ENCODE measurements at places on chromosomes 5 and 9.

DNA sequence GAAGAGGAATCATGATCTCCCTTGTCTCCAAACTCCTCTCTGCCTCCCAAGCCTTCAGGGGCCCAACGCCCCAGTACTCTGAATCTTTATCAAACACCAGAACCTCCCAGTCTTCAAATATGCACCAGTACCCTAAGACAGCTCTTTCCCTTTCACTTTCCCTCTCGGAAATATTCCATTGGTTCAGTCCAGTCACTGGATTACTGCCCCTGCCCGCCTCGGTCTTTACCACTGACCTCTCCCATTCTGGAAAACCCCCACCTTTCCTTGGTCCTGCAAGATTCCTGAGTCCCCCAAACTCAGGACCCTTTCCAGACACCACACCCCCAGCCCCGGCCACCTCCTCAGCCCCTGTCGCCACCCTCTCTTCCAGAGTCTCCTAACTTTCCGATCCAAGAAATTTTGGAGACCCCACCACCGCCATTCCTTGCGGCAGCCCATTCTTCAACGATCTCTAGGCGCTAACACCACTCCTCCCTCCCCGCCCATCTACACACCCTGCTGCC lies 674 bp downstream of the C5orf15 start:
- peak; percentile 70 for DNase-seq

- no peak for DNase-seq
Measured at GRCh38 chr5:115875447-115875846, 33.7 kb downstream of the AP3S1 start.

- no peak for DNase-seq
Measured at GRCh38 chr9:133803028-133803585, 65.0 kb upstream of the SARDH start.

DNA sequence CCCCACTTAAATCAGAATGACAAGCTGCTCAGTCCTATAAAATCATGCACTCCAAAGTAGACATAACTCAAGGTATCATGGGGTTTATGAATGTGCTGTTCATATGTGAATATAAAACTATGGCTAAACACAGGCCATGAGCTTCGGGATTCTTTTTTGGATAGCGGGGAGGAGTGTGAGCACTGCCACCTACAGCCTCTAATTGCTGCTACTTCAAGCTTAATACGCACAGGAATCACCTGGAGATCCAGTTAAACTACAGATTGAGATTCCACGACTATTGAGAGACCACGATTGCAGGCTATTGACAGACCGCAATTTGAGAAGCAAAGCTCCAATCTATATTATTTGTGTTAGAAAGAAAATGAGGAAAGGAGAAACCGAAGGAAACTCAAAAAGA lies 231.6 kb downstream of the MCTP1 start:
- no peak for DNase-seq

GRCh38 chr5:24496268-24496667 lies 148.5 kb downstream of the CDH10 start:
- DNase-seq = no peak

DNA sequence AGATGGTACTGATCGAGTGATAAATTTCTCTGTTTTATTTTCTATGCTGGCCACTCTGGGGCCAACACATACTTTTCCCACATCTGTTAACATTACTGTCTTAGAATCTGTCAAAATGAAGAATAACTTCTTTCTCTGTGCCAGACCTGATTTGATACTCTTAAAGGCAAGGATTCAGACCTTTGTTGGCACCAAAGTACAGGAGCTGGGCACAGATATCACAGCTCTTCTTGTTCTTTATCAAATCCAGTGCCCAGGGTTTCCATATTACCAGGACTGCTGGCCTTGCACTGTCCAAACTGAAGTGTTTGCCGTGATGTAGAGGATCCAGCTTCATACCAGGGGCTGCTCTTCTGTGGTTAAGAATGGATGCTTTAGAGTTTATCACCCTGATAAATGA lies 20.9 kb downstream of the ZNF474 start:
- no peak for DNase-seq

DNA sequence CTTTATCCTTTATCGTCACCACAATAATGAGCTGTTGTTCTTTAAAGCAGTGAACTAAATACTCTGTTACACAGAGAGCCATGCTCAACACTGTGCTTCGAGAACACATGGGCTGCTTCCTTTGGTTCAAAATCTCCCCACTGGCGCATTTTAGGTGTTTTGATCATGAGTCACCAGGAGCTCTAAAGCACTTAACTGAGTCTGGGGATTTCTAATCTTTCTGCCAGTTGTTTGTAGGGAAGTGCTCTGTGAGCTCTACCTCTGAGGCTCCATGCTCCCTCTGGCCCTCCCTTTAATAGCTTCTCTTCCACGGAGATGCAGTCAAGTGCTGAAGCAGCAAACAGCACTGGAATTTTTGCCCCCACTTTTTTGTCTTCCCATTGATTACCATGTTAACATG lies 17.0 kb downstream of the ERAP2 start:
- DNase-seq = peak; percentile 91

All from kidney tubule cell (primary cell).